Left lobe of liver (tissue), 2 donors: ENCODE measurements at places on chromosomes 1 and 21. TPM values are rescaled to one million over a fixed set of nuclear protein-coding genes. Genes with fewer than 3 reads are reported as not detected.
A peak's percentile ranks its signal among the peaks of the same experiment; 100 is the strongest.

- no peak for DNase-seq
These were observed 10.4 kb downstream of the DDX59 start for GRCh38 chr1:200659269-200659668.

GRCh38 chr1:153428791-153429190 lies 12.5 kb downstream of the S100A7A start:
- DNase-seq = no peak

- DNase-seq = no peak
These were observed 1.2 kb upstream of the FHAD1 start for GRCh38 chr1:15245593-15246360.

DNA sequence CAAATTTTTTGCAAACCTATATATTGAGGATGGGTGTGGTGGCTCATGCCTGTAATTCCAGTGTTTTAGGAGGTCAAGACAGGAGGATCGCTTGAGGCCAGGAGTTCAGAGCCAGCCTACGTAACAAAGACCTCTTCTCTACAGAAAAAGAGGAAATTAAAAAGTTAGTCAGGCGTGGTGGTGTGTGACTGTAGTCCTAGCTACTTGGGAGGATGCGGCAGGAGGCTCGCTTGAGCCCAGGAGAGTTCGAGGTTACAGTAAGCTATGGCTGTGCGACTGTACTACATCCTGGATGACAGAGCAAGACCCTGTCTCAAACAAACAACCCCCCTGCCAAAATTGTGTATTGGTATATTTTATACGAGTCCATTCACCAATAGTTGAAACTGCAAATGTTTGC lies 589.7 kb downstream of the DPYD start:
- no peak for DNase-seq

DNA sequence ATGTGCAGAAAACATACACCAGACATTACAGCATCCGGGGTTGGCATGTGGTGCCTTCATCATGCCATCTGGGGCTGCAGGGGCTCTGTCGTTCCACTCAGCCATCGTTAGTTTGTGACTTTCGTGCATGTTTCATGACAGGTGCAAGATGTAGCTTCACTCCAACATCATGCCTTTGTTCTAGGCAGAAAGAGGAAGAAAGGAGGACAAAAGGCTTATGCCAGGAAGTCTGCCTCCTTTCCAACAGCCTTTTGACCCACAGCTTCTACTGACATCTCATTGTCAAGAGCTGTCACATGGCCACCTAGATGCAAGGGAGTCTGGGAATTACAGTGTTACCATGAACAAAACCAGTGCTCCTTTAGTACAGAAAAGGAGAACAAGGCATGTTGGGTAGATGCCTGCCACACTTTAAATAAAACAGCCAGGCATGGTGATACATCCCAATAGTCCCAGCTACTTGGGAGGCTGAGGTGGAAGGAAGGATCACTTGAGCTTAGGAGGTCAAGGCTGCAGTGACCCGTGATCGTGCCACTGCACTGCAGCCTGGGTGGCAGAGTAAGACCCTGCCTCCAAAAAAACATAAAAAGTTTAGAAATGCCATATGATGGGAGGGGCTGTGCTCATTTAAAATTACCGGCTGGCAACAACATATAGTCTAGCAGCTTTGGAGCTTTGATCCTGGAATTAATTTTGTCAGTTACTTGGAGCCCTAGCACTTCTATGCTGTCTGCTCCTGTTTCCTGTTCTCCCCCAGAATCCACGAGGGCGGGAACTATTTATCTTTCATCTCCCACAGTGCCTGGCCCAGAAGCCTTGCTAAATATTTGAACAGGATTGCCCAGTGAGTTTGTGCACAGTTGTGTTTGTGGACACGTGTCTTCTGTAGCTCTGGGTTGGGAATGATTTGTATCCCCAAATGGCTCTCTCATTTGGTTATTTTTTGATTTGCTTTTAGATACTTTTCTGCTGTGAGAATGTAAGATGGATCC lies 7.4 kb downstream of the DOP1B start:
- peak; percentile 74 for DNase-seq

DNA sequence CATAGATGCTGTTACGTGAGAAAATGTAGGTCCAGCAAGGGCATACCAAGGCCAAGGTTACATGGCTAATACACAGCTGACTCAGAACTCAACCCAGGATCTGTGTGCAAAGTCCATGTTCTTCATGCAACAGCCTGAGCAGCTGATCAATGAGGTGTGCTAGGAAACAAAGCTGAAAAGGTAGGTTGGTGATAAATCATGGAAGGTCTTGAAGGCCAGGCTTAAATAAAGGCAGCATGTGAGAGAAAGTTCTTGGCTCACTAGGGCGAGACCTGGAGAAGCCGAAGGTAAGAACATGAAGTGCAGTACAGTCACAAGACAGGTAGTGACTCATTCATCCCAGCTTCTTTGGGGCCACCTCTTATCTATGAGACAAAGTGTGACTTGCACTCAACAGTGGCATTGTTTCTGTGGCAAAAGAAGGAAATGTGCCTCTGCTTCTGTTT lies 33.4 kb downstream of the TLR5 start:
- no peak for DNase-seq

GRCh38 chr1:47215713-47216112 lies 16.3 kb downstream of the TAL1 start:
- no peak for DNase-seq

- DNase-seq = no peak
These were observed 2.2 kb upstream of the DNAJC28 start for GRCh38 chr21:33493756-33494155.

DNA sequence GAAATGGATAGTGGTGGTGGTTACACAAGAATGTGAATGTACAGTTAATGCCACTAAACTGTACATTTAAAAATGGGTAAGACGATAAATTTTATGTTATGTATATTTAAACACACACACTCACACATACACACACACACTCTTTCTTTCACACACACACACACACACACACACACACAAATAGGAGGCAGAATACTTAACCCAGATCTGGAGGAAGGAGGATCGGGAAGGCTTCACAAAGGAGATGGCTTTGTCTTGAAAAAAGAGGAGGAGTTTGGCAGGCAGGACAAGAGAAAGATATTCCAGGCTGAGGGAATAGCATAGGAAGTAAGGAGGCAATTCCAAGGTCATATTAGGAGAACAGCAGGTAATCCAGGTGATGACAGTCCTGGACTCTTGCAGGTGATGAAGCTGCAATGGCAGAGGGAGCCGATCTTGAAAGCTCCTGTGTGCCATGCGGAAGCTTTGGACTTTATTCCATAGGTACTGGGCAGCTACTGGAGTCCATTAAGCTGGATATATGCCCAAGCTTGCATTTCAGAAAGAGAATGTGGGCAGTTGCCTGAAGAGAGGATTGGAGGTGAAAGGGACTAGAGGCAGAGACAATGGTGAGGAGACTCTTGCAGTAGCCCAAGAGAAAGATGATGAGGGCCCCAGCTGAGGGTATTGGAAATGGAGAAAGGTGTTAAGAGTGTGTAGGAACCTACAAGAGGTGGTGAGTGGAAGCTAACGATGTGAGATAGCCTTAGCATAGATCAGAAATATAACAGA lies 15.4 kb upstream of the LYST start:
- DNase-seq = no peak

- no peak for DNase-seq
These were observed 16.1 kb downstream of the IL6R start for GRCh38 chr1:154420961-154421924.

DNA sequence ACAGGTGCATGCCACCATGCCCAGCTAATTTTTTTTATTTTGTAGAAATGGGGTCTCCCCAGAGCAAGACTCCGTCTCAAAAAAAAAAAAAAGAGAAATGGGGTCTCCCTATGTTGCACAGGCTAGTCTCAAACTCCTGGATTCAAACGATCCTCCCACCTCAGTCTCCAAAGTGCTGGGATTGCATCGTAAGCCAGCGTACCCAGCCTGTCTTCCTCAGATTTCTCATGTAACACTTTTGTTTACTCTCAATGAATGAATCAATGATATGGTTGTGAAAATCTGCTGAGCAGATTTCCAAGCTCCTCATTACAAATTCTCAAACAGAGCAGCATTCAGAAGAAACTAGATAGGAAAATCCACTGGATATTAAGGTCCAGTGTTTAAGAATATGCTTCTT lies 6.6 kb downstream of the CMPK1 start:
- peak; percentile 39 for DNase-seq

AADACL4 gene
- total RNA-seq = not detected

CRYAA gene
- not detected for total RNA-seq

RBBP5 gene
- total RNA-seq = 7.8 TPM

SYT6 gene
- 0.08 TPM for total RNA-seq

IRF6 gene
- 30.0 TPM for total RNA-seq

RLF gene
- 4.8 TPM for total RNA-seq

KLF17 gene
- not detected for total RNA-seq

BRDT gene
- not detected for total RNA-seq

LMX1A gene
- not detected for total RNA-seq
